Aorta (tissue), 5 donors: ENCODE measurements at places on chromosomes 7 and 10. TPM values are rescaled to one million over a fixed set of nuclear protein-coding genes. Genes with fewer than 3 reads are reported as not detected.

GRCh38 chr10:78398382-78398781, 364.7 kb downstream of the RPS24 start:
- H3K27ac ChIP-seq: no peak overlapping the region
- no peaks in the 10 kb centered on the region for H3K36me3 ChIP-seq
- H3K27me3 ChIP-seq: no peaks in the 10 kb centered on the region
- DNase-seq: no peak
- H3K4me1 ChIP-seq: no peaks in the 10 kb centered on the region

SPDYE2B gene
- not detected for total RNA-seq

DNA sequence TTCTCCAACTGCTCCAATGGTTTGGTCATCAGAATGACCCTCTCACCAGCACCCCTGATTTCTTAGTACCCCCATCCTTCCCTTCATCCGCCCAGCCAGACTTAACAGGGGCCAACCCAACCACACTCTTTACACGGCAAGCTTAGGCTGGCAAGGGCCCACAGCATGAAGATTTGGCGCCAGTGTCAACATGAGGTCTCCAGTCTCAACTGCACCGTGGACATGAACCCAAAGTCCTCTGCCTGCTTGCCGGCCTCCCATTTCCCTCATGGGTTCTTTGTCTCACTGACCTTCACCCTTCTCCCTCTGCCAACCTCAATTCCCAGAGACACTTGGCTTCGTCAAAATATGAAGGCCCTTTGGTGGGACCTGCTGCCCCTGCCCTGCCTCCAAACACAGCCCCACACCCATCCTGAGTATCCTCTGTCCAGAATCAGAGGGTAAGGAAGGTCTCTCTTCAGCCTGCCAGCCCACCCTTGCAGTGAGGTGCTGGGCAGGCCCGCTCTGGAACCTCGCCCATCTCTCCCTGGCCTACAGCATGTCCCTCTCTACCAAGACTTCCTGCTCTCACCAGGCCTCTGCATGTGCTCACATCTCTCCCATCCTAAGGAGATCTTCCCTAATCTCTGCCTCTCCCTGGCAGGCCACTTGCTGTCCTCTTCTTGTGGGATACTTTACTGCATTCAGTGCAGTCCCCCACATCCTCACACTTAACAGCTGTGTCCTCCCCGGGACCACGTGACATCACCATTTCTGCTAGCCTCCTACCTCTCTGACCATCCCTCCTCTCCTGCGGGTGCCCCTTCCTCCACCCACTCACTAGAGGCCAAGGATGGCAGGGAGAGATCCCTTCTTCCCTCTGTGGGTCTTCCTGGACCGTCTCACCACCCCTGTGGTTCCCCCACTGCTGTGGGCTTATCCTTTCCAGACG, 91.7 kb upstream of the ZMIZ1 start:
- no peak for DNase-seq
- H3K4me1 ChIP-seq: peaks cover 3% of the 10 kb centered on the region
- no peaks in the 10 kb centered on the region for H3K27me3 ChIP-seq

HYAL4 gene
- not detected for total RNA-seq

DNA sequence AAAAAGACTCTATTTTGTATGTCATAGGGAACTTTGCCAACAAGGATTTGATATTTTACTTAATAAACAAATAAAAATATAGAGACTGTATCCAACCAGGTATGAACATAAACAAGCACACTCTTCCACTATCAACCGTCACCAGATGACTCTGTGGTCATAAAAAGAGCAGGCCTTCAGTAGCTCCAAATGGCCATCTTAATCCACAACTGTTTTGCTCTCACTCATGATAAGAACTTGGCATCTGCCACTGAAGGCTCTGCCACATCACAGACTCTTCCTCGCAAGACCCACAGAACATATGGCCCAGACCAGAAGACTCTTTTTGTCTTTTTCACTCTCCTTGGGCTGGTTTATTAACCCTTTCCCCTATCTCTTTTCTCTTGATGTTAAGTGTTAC, 98.7 kb upstream of the POM121L12 start:
- H3K4me3 ChIP-seq: no peak overlapping the region
- no peaks in the 10 kb centered on the region for H3K36me3 ChIP-seq
- no peak overlapping the region for H3K27ac ChIP-seq
- no peaks in the 10 kb centered on the region for H3K27me3 ChIP-seq
- no peak for DNase-seq

DNA sequence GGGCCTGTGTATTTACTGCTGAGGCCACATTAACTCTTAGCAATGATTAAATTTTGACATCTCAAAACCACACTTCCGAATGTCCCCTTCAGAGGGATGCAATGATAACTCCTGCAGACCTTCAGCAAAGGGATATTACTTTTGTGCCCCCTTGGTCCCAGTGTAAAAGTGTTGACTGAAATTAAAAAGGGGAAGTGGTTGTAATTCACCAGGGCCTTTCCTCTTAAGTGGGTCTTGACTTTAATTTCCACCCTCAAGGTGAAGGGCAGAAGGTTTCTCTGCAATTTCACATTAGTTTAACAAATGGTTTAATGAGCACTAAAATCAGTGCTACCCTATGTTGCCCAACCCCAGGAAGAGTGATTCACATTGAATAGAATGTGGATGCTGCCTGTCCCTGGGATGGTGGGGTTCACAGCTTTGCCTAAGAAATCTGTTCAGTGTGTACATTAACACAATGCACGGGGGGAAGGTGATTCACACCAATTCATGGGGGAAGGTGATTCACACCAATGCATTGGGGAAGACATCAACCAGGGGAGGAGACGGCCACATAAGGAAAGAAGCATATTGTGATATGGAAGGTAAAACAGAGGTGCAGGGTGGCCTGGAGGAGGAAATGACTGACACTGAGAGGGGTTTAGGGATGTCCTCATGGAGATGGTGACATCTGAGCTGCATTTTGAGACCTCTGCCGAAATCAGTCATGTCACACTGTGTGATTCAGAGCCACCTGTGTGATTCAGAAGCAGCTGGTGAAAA, 19.4 kb upstream of the TNS3 start:
- DNase-seq: no peak
- H3K27me3 ChIP-seq: no peaks in the 10 kb centered on the region
- no peak overlapping the region for H3K4me3 ChIP-seq
- H3K36me3 ChIP-seq: no peaks in the 10 kb centered on the region
- no peaks in the 10 kb centered on the region for H3K4me1 ChIP-seq

GRCh38 chr7:48992816-48993215, 68.5 kb downstream of the CDC14C start:
- H3K4me3 ChIP-seq: no peak overlapping the region
- H3K27me3 ChIP-seq: no peaks in the 10 kb centered on the region
- H3K27ac ChIP-seq: no peak overlapping the region
- no peaks in the 10 kb centered on the region for H3K4me1 ChIP-seq

DNA sequence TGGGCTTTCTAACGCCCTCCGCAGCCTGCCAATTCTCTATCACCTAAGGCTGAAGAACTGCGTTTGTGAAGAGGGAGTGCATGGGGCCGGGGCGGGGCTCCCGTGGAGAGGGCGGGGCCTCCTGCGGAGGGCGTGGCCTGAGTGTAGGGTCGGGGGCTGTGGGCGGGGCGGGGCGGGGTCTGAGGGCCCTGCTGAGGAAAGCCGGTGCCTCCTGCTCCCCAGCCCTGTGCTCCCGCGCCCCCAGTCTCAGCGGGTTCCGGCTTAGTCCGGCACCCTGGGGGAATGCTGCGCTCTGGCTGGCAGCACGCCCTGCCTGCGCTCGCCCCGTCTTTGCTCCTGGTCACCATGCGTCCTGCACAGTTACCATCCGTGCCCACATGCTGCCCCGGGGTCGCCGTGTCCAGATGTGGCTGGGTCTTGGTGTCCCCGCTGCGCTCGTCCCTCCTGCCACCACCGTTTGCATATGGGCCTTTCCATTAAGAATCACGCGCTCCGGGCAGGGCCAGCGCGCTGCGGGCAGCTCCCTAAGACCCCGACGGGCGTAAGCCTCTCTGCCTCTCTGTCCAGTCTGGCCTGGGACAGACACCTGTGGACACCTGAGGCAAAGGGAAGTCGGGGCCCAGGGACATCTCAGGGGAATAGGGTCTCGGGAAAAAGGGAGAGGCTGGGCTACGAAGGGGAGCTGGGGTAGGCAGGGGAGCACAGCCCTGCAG, 144.0 kb upstream of the RET start:
- no peaks in the 10 kb centered on the region for H3K4me1 ChIP-seq
- peak; percentile 70 for DNase-seq
- no peaks in the 10 kb centered on the region for H3K27me3 ChIP-seq
- no peak overlapping the region for H3K4me3 ChIP-seq
- no peaks in the 10 kb centered on the region for H3K36me3 ChIP-seq

STK32C gene
- 7.1 TPM for total RNA-seq

GRCh38 chr7:87188930-87189329, 30.6 kb downstream of the TMEM243 start:
- H3K4me3 ChIP-seq: no peak overlapping the region
- no peak overlapping the region for H3K27ac ChIP-seq
- DNase-seq: no peak
- peaks cover 14% of the 10 kb centered on the region for H3K36me3 ChIP-seq

MRPL32 gene
- total RNA-seq: 42.9 TPM

CDK5 gene
- 4.1 TPM for total RNA-seq

- H3K27ac ChIP-seq: no peak overlapping the region
- no peak for DNase-seq
- no peaks in the 10 kb centered on the region for H3K27me3 ChIP-seq
Measured at GRCh38 chr10:98408799-98409198, 6.2 kb downstream of the PYROXD2 start.

GFRA1 gene
- total RNA-seq: 27.1 TPM

NYAP1 gene
- total RNA-seq: 1.3 TPM

- peaks cover 2% of the 10 kb centered on the region for H3K36me3 ChIP-seq
- peaks cover 11% of the 10 kb centered on the region for H3K4me1 ChIP-seq
- H3K27ac ChIP-seq: no peak overlapping the region
- H3K4me3 ChIP-seq: no peak overlapping the region
Measured at GRCh38 chr7:17307969-17308648, 9.7 kb downstream of the AHR start.

- H3K4me1 ChIP-seq: no peaks in the 10 kb centered on the region
- H3K36me3 ChIP-seq: peaks cover 7% of the 10 kb centered on the region
- no peak overlapping the region for H3K27ac ChIP-seq
- DNase-seq: no peak
Measured at GRCh38 chr7:100677308-100678267, 4.0 kb downstream of the GNB2 start.

DNA sequence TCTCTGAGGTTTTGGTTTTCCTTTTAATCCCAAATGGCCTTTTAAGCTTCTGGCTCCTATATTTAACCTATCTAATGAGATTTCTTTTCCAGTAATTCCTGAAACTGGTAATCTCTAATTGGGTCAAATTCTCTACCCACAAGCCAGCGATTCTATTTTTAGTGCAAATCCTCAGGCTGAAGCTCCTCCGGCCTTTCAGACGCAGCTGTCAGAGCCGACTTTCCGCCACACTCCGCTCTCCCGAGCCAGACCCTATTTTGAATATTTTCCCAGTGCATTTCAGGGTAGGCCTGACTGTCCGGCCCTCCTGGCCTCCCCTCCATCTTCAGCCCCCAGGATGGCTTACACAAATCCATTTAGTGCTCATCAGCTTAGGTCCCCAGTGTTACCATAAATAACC, 9.7 kb upstream of the ADCY1 start:
- DNase-seq: no peak
- H3K4me3 ChIP-seq: no peak overlapping the region
- no peaks in the 10 kb centered on the region for H3K36me3 ChIP-seq
- no peaks in the 10 kb centered on the region for H3K4me1 ChIP-seq
- no peaks in the 10 kb centered on the region for H3K27me3 ChIP-seq

GARIN1A gene
- total RNA-seq: 7.4 TPM

GRCh38 chr10:71757399-71757922, 15.9 kb downstream of the VSIR start:
- H3K27me3 ChIP-seq: no peaks in the 10 kb centered on the region
- H3K4me1 ChIP-seq: no peaks in the 10 kb centered on the region
- H3K36me3 ChIP-seq: peaks cover 8% of the 10 kb centered on the region
- no peak overlapping the region for H3K27ac ChIP-seq

DNA sequence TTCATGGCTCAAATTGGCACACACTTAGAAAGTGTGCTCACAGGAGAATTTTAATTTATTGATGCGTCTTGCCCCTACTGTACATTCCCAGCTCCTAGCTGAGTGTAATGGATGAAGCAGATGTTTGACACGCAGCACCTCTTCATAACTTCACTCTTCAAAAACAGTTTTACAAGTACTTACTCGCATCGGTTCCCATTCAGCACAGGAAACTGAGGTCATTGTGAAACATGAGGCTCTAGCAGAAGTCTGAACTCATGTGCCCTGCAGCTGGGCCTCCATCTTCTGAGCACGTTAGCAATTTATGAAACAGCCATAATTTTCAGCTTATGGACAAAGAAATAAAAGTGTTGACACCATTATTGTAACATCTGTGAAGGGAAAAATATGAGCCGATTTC, 558.9 kb upstream of the MGMT start:
- no peaks in the 10 kb centered on the region for H3K27me3 ChIP-seq
- no peaks in the 10 kb centered on the region for H3K4me1 ChIP-seq

DNA sequence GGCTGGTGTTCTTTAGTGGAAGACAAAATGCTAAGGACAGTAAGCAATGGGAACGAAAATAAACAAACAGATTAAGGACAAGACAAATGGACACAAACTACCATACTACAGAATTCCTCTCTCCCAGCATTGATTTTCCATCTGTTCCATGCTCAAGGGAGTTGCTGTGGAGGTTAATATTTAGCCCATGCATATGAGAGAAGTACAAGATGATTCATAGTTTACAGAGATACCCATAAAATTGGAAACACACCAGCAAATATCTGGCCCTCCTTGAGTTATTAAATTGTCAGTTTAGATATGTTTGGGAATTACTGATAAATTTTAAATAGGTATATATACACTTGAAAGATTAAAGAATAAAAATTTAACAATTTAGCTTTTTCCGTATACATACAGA, 69.8 kb downstream of the GLI3 start:
- no peak for DNase-seq
- H3K27ac ChIP-seq: no peak overlapping the region
- no peak overlapping the region for H3K4me3 ChIP-seq
- no peaks in the 10 kb centered on the region for H3K27me3 ChIP-seq
- H3K36me3 ChIP-seq: no peaks in the 10 kb centered on the region
